Astrocyte (in vitro differentiated cells and primary cell): ENCODE measurements at places on chromosomes 12 and 14. TPM values are rescaled to one million over a fixed set of nuclear protein-coding genes. Genes with fewer than 3 reads are reported as not detected.

DNA sequence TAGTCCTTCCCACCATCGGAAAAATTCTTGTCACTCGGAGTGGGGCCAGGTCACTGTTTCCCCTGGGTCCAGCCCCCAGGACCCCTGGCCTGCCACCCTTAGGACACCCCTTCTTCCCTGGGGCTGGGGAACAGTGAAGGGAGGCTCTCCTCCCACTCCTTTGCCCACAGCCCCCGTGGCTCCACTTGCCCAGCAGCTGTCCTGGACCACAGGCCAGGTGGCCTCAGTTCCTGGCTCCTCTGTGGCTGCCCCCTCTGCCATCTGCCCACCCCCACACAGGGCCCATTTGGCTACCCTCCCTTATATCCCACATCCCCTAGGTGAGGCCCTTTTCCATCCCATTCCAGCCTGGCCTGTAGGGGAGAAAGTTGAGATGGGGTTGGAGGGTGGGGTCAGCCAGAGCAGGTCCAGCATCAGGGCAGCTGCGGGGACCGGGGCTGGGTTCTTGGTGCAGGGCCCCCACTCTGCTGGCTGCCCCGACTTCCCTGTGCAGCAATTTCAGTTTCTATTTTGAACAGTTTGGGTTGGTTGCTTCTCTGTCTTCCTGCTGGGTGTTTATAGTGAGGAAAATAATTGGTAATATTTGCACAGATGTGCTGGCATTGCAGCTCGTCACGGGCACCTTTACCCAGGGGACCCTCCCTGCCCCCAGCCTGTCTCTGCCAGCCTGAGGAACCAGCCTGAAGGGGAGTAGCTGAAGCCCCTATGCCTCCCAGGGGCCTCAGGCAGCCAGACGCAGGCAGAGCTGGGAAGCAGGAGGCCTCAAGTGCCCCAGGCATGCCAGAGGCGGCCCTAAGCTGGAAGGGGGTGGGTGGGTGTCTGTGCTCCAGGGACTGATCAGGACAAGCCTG lies 23.4 kb downstream of the SYNDIG1L start:
- DNase-seq: no peak

DNA sequence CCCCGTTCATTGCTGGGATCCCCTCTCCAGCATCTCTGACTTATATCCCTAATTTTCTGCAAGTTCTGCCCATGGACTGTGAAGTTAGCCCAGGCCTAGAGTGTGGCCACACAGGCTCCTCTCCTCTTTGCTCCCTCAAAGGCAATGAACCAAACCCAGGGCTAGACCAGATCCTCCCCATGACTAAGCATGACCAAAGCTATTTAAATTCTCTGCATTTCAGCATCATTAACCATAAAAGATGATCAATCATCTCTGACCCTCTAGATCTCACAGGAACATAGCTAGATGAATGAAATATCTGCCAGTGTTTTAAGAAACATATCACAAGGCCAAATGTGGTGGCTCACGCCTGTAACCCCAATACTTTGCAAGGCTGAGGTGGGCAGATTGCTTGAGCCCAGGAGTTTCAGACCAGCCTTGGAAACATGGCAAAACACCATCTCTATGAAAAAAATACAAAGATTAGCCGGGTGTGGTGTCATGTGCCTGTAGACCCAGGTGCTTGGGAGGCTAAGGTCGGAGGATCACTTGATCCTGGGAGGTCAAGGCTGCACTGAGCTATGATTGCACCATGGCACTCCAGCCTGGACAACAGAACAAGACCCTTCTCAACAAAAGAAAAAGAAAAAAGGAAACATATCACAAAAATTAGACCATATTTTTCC lies 2.2 kb upstream of the KRT3 start:
- peak; percentile 73 for DNase-seq

GRCh38 chr12:79997096-79997791 lies 62.3 kb upstream of the PPP1R12A start:
- no peak for DNase-seq

- no peak for DNase-seq
Observed at GRCh38 chr14:88191605-88192004, 131.5 kb downstream of the KCNK10 start.

GRCh38 chr12:115267464-115267863 lies 583.5 kb upstream of the TBX3 start:
- DNase-seq: no peak

DNA sequence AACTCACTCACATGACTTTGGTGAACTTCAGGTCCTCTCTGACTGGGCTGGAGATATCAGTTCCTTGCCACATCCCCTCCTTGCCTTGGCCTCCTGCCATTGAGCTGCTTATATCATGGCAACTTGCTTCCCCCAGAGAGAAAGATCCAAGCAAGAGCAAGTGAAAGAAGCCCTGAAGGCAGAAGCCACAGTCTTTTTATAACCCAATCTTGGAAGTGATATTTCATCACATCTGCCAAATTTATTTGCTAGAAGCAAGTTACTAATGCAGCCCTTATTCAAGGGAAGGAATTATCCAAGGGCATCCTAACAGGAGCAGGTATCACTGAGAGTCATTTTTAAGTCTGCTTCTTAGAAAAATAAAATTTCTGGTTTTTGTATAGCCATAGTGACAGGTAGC lies 127.8 kb downstream of the SLC38A4 start:
- DNase-seq: no peak

DNA sequence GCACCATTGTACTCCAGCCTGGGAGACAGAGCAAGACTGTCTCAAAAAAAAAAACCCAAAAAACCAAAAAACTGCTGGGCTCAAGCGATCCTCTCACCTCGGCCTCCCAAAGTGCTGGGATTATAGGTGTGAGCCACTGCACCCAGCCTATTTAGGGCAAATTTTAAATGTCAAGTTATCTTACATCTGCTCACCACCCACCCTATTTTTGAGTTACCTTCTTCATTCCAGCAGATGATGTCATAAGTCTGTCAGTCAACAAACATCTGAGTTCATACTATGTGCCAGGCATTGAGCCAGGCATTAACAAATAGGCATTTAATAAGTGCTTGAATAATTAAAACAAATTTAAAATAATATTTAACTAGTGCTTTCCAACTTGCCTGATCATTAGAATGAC lies 21.5 kb downstream of the BATF start:
- no peak for DNase-seq

DNA sequence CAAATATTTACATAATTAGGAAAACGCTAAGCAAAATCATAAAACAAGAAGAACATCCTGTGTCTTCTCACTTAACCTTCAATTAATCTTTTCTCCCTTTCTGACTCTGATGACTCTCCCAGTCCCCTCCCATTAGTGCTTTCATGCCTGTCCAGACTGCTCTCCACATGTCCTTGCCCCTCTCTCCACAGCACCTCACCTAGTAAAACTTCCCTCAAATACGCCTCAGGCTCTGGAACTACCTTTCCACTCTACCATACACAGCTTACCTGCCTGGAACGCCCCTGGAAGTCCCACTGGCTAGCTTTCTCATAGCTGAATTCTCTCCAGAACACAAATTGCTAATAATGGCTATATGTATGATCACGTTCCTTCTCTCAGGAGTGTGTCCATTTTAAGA lies 44.7 kb downstream of the SLC5A8 start:
- no peak for DNase-seq

DNA sequence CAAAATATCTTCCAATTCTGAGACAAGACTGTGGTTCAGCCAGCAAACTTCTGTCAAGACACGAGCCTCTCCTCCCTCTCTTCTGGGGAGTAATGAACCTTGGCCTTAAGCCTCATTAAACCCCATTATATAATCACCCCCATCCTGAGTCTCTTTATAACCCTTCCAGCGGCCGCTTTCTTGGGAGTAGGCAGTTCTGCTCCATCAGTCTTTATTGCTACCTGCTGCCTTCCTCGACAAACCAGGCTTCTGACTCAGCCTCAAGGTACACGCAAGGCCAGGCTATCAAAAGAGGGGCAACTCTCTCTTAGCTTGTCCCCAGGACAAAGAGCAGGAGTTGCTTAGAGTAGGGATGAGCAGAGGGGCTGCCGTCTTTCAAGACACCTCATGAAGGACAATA lies 300.8 kb upstream of the NOS1 start:
- DNase-seq: no peak

DNA sequence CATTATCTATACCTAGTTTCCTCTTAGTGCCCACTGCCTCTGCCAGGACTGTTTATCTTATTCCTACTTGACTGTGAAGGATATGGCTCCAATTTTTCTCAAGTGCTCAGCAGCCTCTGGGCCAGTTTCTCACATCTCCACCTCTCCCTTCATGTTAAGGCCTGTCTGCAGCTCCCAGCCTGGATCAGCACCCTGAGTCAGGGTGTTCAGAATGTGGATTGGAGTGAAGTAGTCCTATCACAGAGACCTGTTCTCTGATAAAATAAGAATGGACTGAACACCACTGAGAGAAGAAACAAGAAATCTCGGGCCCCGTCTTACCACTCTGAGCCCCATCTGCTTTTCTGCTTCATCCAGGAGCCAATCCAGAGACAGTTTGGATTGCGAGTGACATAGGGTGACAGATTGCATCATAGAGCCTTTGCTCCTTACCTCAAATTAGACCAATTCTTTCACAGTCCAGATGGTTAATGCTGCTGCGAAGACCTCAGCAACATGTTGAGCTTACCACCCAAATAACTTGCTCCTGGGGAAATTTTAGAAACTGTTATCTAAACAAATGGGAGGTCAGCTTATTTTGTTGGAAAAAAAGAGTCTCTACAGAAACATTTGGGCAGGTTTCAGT lies 473.1 kb downstream of the PDZRN4 start:
- DNase-seq: no peak

DNA sequence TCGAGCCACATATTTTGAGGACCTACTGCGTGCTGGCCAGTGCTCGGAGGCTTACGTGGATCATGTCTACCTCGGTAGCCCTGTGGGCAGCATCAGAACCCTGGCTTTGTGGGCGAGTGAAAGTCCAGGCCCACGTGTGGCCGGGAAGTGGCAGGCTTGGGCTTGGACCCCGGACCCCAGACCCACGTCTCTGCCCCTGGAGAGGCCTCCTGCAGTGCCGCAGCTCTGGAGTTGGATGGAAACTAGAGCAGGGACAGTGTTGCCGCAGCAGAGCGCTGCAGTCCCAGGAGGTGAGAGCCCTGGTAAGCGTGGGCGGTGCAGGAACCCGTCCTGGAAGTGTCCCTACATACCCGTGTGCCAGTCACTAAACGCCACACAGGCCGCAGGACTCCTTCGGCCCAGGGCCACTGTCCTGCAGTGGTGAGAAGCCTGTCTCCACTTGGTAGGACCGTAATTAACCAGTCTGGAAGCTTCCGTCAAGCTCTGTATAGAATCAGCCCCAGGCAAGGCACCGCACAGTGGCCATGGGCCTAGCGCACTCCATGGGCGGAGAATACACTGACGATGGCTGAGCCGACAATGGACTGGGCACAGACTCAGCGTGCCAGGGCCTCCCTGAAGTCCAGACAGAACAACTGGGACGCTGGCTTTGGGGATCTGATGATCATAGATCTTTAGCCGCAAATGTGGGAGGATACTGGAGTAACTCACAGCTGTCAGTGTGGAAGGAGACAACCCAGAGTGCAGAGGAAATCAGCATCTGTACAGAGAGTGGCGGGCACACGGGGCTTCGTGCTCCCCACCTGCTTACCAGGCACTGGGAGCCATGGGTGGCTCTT lies 219.5 kb downstream of the KIF26A start:
- DNase-seq: no peak

- DNase-seq: no peak
Observed at GRCh38 chr12:111166779-111167540, 201.9 kb downstream of the PHETA1 start.

DNA sequence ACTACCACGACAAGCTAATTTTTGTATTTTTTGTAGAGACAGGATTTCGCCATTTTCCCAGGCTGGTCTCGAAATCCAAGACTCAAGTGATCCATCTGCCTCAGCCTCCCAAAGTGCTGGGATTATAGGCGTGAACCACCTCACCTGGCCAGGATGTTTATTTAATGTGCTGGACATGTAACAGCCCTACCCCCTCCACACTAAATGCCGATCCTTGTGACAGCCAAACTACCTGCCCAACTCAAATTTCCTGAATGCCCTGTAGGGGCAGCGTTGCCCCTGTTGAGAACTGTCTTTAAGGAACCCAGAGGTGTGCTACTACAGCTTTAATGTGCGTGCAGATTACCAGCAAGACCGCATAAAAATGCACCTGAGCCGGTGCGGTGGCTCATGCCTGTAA lies 48.1 kb downstream of the KCNK13 start:
- no peak for DNase-seq

GRCh38 chr14:52299692-52300278 lies 14.3 kb upstream of the PTGER2 start:
- DNase-seq: peak; percentile 44

GRCh38 chr14:22159099-22159498 lies 429.9 kb downstream of the DAD1 start:
- no peak for DNase-seq

Gene SMOC1
- total RNA-seq: 0.16 and 0.36 TPM in 2 replicates

Gene NRIP2
- not detected in 2 replicates for total RNA-seq

Gene AKAP6
- total RNA-seq: 2.8 and 3.4 TPM in 2 replicates

Gene CLEC4D
- not detected in 2 replicates for total RNA-seq

Gene RIMBP2
- total RNA-seq: 2.2 TPM in 2 replicates

Gene MYH6
- not detected in 2 replicates for total RNA-seq

Gene KRT82
- total RNA-seq: not detected in 2 replicates
